ENCODE measurements at places on chromosomes 4 and X.

DNA sequence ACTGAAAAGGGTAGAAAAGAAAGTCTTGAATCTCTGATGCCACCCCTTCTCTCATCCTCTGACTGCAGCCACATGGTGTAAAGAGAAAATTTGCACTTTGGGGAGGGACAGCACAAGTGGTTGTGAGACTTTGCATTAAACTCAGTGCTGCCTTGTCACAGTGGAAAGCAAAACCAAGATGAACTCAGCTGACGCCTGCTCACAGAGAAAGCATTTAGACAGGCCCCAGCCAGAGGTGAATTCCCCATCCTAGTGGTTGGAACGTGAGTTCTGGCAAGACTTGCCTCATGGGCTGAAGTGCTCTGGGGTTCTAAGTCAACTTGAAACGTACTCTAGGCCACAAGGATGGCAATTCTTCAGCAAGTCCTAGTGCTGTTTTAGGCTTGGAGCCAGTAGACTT lies 1101.4 kb downstream of the ADGRL3 start:
- no peak for DNase-seq

GRCh38 chr4:64385220-64385619 lies 24.0 kb downstream of the TECRL start:
- DNase-seq = no peak

DNA sequence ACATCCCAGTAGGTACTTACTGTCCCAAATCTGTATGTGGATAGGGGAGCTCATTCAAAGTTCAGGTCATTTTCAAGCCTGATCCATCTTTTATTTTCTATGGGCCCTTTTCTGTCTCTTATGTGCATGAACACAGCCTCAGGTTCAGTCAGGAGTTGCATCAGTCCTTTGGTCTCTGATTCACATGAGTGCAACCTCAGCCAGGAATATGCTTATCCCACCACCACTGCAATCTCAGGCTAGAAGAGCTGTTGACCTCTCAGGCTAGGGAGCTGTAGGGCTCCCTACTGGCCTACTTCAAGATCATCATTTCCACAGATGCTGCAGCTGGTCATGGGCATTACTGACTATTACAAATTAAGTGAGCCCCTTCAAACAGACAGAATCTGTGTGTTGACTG lies 27.2 kb downstream of the AASDH start:
- DNase-seq = peak; percentile 13

GRCh38 chr4:80081566-80081965 lies 8.5 kb upstream of the ANTXR2 start:
- DNase-seq = no peak

- DNase-seq = peak; percentile 62
These were observed 214.8 kb downstream of the SPCS3 start for GRCh38 chr4:176534566-176534965.

GRCh38 chr4:81634766-81635549 lies 163.3 kb upstream of the RASGEF1B start:
- no peak for DNase-seq

- DNase-seq = no peak
These were observed 110.4 kb upstream of the LDB2 start for GRCh38 chr4:17008834-17009345.

GRCh38 chr4:1500966-1501753 lies 94.9 kb upstream of the NKX1-1 start:
- no peak for DNase-seq

DNA sequence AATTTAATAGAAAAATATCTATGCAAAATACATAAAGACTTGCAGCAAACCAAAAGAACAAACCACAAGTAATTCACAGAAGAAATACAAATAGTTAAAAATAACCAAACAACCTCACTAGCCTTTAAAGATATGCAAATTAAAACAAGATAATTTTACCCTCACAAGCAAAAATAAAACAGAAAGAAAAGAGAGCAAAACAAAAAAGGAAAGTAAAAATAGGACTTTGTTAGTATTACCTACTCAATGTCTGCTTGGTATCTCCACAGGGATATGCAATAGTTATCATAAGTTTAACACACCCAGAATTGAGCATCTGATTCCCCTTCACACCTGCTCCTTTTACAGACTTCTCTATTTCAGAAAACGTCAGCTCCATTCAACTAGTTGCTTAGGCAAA lies 737.5 kb upstream of the MAGEB2 start:
- DNase-seq = no peak

GRCh38 chrX:18573556-18573955 lies 98.4 kb downstream of the RS1 start:
- DNase-seq = no peak

- DNase-seq = no peak
These were observed 118.9 kb upstream of the MED14 start for GRCh38 chrX:40854242-40854641.

GRCh38 chr4:145315811-145316225 lies 135.4 kb upstream of the OTUD4 start:
- no peak for DNase-seq

DNA sequence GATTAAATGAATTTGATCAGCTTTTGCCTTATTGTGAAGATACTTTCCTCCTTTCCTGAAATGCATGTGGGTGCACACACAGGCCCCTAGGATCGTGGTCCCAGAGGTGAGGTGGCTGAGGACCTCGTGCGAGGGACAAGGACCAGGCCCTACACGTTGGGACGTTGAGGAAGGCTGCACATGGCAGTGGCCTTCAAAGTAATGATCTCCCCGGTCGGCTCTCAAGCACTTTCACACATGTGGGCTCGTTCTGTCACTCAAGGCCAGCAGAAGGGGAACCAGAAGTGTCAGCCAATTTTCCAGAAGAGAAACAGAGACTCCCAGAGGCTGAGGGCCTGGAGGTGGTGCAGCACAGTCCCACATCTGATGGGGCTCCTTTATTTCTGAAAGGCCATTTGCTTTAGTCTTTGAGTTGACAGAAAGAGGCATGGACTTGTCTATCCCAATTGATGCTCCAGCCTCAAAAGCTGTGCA lies 196.8 kb downstream of the AFAP1 start:
- DNase-seq = no peak

GRCh38 chrX:104151037-104151436 lies 5.8 kb downstream of the SLC25A53 start:
- no peak for DNase-seq

DNA sequence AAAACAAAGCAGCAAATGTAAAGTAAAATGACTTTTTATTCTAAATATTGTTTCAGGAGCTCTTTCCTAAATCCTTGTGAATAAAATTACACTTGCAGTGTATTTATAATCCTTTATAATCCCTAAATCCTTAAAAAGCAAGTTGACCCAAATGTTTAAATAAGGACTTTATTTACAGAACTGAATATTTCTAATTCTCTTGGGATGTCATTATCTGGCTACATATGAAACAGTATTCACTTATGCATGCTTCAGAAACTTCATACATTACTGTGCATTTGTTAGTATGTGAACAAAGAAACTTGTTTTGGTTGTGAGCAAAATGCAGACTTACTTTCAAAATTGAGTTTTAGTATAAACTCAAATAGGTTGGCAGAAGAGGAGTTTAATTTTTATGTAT lies 49.2 kb downstream of the PTTG2 start:
- DNase-seq = no peak

All from fibroblast of pulmonary artery (primary cell).